Diencephalon (tissue), 1 donor: ENCODE measurements at places on chromosomes 16 and 17. TPM values are rescaled to one million over a fixed set of nuclear protein-coding genes. Genes with fewer than 3 reads are reported as not detected.

The CASKIN1 gene
- 41.3 TPM for total RNA-seq

The TSPAN10 gene
- total RNA-seq: 0.23 TPM

The CIITA gene
- 1.2 TPM for total RNA-seq

The KRT37 gene
- total RNA-seq: not detected
